ENCODE measurements at places on chromosomes 1 and 21.

DNA sequence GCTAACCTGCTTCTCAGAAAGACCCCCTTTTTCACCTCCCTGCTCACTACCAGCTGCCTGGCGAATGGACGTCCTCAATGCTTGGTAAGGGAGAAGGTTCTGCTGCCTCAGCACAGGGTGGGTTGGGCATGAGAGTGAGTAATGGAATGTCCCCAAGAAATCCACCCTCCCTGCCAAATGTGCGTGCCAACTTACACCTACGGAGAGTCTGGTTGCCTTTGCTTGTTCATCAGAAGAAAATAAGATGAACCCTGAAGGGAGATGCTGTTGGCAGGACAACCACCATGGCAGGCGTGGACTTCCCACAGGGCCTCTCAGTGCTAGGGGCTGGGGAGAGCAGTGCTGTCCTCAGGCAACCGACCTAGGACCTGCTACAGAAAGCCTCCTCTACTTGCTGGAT, 106.0 kb downstream of the XCL2 start:
- no peak for DNase-seq

GRCh38 chr1:25978403-25978802, 19.5 kb downstream of the PAFAH2 start:
- no peak for DNase-seq

GRCh38 chr1:167710836-167711235, 10.9 kb upstream of the MPZL1 start:
- DNase-seq, result no peak

DNA sequence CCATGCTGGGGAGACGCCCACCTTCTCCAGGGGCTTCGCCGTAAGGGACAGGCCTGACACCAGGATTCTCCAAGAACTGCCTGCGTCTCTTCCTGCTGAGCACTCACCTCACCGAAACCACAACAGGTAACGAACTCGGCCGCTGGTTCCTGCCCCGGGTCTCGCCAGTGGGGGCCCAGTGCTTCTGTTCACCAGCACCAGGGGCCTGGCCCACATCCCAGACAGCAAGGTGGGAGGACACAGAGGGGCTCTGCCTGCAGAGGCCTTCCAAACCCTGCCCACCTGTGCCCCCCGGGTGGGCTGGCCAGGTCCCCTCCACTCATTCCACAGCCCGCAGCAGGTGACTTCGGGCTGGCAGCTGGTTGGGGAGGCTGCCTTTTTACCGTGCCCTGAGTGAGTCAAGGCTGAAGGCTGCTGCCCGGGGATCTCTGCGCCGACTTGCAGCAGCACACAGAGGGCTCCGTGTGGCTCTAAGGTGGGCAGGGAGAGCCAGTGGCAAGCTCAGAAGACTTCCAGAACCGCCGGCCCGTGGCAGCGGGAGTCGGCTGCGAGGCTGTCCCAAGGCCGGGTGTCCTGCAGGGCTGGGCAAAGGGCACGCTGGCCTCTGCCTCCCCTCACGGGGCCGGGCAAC, 14.7 kb upstream of the COL18A1 start:
- DNase-seq, result no peak

- no peak for DNase-seq
These were observed 19.3 kb upstream of the UMODL1 start for GRCh38 chr21:42051788-42052187.

- DNase-seq, result no peak
These were observed 273.2 kb downstream of the GRIK3 start for GRCh38 chr1:36761113-36761512.

DNA sequence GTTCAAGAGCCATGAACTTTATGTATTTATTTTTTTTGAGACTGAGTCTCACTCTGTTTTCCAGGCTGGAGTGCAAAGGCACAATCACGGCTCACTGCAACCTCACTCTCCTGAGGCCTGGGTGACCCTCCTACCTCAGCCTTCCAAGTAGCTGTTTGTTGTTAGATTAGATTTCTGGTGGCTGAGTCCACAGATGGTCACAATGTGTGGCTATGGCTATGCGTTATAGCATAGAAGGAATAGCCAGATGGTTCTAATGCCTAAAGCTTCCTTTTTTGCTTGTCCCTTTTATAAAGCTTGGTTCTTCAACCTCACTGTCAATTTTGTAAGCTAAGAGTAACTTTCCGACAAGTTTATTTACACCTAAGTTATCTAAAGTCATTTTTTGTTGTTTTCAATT, 62.3 kb upstream of the FMN2 start:
- DNase-seq, result peak; percentile 56

- DNase-seq, result no peak
These were observed 28.1 kb downstream of the PDE9A start for GRCh38 chr21:42681296-42682206.

DNA sequence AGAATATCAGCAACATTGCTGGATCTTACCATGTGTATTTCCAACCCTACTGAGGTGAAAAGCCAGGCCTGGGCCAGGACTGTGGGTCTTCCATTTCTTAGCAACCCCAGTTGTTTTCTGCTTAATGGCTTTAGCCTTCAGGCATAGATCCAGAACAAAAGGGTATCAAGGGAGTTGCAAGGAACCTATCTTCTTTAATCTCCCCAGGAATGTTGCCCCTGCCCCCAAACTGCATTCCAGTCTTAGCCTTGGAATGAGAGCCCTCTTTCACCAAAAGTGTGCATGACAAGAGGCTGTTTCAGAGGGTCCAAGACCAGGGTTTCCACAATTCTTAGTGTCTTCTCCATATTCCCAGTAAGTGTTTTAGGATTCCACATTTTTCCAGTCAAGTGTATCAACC, 87.9 kb upstream of the SOX13 start:
- DNase-seq, result no peak
